Stimulated activated CD4-positive, alpha-beta T cell treated with anti-CD3 and anti-CD28 coated beads, Interleukin-1b, Interleukin-23, amount 100 ng/mL, for 4 hours (primary cell): ENCODE measurements at places on chromosomes 3 and 15.

- DNase-seq, result no peak
These were observed 957.1 kb downstream of the FHIT start for GRCh38 chr3:60294181-60294580.

DNA sequence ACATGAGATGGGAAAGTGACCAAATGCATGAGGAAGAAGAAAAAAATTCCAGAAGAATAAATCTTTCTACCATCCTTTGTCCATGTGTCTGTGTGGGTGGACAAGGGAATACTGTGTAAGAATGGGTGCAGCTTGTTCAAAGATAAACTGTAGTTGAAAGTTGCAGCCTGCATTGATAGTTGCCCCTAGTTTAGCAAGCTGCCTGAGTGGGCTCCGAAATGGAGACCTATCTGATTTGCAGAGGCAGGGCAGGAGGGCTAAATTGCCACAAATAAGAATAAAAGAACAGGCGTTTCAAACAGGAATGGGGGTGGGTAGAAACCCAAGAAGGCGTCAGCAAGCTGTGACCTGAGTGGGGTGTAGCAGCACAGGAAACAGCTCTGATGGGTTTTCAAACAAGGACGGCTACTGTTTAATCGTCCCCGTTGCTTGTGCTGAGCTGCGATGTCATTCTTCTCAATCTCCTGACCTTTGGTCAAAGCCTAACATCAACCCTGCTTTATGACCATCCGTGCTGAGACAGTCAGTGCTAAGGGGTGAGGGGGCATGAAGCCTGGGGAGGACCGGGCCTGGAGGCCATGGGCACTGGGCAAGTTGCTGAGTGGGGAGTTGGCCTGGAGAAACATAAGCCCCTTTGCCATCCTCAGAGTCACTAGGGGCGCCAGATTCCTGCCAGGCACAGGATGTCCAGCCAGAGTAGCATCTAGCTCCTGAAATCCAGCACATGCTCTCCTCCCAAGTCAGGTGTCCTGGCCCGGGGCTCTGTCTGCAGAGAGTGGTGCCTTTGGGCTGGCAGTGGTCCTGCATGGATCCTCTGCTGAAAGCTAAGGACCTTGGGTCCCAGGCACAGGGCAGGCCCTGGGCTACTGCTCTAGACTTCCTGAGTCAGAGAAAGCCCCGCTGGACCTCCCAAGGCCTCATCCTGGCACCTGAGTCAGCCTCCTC lies 19.2 kb upstream of the C15orf39 start:
- no peak for DNase-seq

GRCh38 chr3:8095724-8096123 lies 405.9 kb upstream of the LMCD1 start:
- DNase-seq, result no peak

- no peak for DNase-seq
These were observed 99.0 kb downstream of the MEGF11 start for GRCh38 chr15:66154581-66154980.

DNA sequence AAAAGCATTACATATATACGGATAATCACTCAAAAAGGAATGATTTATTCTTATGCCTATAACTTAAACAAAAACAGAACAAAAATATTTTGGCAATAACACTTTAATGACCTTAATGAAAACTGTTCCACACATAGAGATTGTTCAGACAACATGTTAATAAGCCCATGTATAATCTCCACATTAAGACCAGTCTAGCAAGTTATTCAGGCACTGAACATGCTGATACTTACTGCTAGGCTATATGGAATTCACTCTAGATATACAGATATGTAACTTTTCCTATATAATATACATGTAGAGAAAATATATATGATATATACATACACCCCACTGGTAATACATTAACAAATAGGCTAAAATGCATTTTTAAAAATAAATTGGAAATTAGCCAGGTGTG lies 43.8 kb upstream of the USP50 start:
- DNase-seq, result no peak

DNA sequence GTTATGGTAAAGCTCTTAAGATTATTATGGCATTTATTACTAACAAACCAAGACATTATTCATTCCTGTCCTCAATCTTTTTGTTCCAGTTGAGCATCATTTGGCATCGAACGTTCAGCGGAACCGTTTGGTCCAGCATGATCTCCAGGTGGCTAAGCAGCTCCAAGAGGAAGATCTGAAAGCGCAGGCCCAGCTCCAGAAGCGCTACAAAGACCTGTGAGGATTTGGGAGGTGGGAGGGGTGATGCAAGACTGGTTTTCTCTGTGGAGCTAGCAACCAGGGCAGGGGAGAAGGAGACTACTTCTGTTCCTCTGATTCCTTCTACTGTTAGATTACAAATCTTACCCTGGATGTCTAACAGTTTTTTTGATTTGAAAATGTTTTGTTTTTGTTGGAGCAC lies 27.6 kb upstream of the UTS2B start:
- DNase-seq, result no peak

- DNase-seq, result no peak
These were observed 86.8 kb downstream of the TMCO5A start for GRCh38 chr15:38021259-38021658.

DNA sequence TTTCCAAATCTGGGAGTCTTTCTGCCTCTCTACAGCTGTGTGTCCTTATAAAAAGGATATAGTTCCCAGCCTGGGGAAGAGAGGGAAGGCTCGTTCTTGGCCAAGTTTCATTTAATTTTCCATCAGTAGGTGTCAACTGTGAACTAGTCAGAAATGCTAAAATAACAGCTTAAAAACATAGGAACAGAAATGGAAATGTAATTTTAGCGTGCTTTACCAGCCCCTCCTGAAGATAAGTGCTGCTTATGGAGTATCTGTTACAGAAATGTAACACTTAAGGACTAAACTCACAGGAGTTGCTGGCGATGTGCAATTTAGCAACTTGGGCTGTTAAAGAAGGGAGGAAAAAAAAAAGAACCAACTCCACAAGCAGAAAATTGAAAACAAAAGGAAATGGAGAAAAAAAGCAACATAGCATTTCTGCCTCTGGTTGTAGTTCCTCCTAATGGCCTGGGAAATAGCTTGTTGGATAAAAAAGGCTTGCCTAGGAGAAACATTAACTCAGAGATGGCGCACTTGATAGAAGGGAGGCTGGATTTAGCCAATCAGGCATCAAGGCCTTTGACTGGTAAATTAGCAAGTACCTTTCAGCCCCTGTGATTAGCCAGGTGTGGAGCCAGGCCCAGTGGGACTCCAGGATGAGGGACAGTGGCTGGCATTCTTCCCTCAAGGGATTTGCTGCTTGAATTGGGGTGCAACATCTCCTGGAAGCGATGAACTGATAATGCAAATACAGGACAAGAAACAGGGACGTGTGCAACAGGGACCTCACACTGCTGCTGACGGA lies 84.3 kb downstream of the RPLP1 start:
- no peak for DNase-seq

GRCh38 chr3:13092621-13093617 lies 19.7 kb upstream of the IQSEC1 start:
- no peak for DNase-seq

GRCh38 chr15:57769266-57769665 lies 62.8 kb downstream of the POLR2M start:
- DNase-seq, result no peak

DNA sequence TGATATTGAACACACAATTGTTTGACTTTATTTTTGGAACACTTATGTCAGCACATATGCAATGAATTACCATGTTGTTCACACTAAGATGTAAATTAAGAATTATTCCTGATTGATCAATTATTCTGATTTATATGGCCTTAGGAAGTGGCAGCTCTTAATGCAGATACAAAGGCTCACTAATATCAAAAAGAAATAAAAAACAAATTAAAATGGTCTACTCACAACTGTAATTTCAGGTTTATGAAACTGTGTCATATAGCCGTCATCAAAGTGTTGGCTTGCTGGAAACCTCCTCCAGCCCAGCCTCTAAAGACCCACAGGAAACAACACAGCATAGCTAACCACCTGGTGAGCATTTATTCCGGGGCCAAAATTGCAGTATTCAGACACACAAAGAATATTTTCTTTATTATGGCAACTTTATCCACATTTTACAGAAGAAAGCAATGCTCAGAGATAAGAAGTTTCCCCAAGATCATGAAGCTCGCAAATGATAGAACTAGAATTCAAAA lies 33.4 kb downstream of the PDZRN3 start:
- no peak for DNase-seq

- no peak for DNase-seq
These were observed 337.5 kb upstream of the LMCD1 start for GRCh38 chr3:8164145-8164544.

DNA sequence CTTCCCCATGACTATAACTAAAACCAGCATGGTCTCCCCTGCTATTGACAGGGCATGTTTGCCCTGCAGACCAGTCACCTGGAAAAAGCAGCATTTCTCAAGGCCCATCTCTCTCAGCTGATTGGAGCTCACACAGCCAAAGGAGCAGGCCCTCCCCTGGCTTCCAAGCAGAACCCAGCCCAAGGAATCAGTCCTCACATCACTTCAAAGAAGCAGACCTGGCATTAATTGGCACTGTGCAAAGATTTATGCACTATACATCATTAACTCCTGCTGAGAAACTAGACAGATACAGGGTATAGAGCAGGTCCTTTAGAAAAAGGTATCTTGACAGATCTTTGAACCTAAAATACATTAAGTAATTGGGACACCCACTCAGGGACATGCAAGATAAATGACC lies 323.8 kb upstream of the PPP2R3A start:
- DNase-seq, result no peak

DNA sequence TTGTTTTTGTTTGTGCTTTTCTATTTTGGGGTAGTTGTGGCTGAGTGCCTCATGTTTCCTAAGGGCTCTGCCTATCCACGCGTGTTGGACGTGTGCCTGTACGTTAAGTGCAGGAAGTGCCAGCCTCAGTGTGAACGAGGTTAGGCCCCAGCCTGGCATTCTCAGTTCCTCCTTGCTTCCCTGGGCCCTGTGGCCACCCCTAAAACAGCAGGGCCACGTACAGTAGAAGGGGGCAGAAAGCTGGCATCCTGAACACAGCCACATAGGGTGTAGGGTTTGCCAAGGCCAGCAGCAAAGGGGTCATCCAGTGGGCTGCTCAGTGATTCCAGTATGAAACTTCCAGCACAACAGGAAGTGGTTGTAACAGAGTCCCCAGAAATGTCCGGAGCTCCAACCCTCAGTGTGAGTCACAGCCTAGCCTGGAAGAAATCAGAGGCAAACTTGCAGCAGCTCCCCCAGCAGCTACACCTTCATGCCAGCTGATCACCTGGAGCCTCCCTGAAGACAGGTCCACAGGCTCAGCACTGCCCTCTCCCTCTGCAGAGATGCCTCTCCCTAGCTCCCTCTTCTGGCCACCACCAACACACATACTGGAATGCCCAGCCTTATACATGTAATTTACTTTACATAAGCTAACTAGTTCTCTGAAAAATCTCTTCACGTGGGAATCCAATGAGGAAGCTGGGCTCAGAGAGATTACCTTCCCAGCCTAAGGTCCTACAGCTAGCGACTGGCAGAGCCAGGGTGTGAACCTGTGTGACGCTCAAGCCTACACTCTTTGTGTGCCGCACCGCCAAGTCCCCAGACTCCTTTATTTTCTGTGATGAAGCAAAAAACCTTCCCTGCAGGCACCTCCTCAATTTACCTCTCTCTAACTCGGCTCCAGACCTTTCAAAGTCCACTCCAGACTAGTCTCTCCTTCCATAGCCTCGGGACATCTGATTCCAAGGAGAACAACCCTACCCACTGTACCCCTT lies 26.6 kb downstream of the ILDR1 start:
- no peak for DNase-seq

- no peak for DNase-seq
These were observed 5.6 kb upstream of the FEM1B start for GRCh38 chr15:68271854-68272471.
